Activated T-helper 1 cell treated with anti-CD3 and anti-CD28 coated beads, Interleukin-2, amount 50 U/mL, for 16 hours (primary cell): ENCODE measurements at places on chromosomes 7 and 10.

DNA sequence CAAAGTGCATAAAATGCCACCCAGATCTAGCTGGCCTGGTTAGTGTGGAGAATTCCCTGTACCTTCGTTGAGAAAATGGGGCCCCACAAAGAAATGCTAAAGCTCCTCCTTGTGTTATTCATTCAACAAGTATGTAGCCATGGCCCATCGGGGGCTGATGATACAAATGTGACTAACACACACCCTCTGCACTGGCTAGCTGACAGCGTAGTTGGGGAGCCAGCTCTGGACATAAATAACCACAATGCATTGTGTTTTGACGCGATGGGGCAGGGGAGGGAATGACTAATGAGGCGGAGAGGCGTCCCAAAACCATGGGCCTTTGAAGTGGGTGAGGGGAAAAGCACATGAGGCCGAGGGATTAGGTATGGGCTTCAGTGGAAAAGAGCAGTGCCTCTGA lies 28.2 kb upstream of the ASL start:
- no peak for DNase-seq

DNA sequence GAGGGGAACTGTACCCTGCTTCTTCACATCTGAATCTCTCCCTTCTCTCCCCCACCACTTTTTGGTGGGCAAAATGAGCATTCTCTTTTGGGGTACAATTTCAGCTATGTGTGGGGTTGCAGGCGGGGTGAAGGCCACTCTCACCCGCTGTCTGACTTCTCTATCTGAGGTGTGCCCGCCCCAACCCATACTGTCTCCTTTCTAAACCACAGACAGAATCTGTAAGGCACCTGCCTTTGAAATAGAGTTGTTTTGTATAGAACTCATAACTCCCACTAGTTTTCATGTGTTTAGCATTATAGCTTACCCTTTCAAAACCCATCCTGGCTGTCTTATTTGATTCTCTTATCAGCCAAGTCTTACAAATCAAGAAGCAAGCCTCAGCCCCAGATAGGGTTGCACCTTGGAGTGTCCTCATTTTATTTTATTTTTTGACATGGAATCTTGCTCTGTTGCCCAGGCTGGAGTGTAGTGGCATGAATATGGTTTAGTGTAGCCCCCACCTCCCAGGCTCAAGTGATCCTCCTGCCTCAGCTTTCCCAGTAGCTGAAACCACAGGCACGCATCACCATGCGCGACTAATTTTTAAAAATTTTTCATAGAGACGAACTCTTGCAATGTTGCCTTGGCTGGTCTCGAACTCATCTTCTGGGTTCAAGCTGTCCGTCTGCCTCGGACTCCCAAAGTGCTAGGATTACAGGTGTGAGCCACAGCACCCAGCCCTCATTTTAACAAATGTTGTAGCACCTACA lies 11.9 kb downstream of the TSPAN14 start:
- no peak for DNase-seq

- no peak for DNase-seq
These were observed 51.5 kb downstream of the MCMBP start for GRCh38 chr10:119821182-119821581.

GRCh38 chr7:38016567-38016966 lies 96.1 kb downstream of the EPDR1 start:
- no peak for DNase-seq

DNA sequence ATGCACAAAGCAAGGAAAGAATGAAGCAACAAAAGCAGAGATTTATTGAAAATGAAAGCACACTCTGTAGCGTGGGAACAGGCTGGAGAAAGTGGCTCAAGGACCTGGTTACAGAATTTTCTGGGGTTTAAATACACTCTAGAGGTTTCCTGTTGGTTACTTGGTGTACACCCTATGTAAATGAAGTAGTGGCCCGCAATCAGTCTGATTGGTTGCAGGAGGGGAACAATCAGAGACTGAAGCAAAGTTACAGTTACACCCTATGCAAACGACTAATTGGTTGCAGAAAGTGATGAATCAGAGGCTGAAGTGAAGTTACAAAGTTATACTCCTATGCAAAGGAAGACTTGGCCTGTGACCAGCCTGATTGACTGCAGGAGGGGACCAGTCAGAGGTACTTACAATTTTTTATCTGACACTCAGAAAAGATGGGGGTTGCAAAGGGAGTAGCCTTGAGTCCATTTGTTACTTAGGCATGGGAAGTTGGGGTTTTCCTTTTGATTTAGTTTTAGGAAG lies 3.6 kb upstream of the MTPN start:
- DNase-seq: peak; percentile 29

DNA sequence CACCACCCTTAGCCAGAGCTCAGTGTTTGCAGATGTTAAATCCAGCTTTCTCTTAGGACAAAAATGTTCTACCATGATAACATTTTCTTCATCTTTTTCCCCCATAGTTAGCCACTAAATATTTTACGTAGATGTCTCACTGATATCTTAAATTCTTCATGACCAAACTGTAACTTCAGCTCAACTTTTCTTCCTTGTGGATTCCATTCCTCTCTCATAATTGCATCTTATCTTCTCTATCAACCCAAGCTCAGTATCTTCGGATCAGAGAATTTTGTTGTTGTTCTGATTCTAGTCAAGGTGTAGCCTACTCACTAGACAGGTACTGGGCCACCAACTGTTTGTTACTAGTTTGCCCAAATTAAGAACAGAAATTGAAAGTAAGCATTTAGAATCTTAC lies 60.2 kb downstream of the SHOC2 start:
- DNase-seq: no peak

GRCh38 chr7:4638781-4639575 lies 43.1 kb upstream of the FOXK1 start:
- no peak for DNase-seq

DNA sequence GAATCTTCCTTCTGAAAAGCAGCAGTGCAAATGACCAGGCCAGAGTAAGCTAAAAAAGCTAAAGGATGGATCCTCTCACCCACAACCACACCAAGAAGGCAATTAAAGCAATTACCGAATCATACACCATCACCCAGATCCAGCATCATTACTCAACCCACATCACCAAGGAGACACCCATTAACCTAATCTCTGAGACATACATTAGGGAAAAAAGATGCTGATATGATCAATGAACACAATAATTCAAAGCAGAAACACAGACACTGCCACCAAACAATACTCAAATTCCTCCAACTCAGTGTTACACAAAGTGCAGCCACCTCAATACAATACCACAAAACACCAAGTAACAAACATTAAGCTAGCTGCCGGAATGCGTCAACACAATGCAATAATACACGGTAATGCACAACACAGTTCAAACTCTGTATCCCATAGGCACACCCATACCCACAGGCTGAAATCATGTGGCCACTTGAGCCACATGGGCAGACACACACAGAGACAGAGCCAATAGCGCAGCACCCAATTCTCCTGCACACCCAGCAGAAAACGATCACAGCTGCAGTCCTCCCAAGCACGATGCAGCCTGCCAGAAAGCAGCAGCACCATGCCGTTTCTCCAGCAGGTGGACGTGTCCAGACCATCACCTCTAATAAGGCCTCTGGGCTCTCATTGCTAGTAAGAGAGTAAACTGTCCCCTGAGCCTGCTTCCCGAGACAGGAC lies 21.5 kb downstream of the PAX2 start:
- no peak for DNase-seq

- no peak for DNase-seq
These were observed 52.9 kb downstream of the BTAF1 start for GRCh38 chr10:91976317-91977051.

GRCh38 chr10:91049988-91050360 lies 129.1 kb upstream of the ANKRD1 start:
- DNase-seq: no peak

- DNase-seq: no peak
These were observed 61.9 kb upstream of the MAGI2 start for GRCh38 chr7:79515358-79515757.

- no peak for DNase-seq
These were observed 886.4 kb downstream of the DNAJB9 start for GRCh38 chr7:109456116-109456515.

DNA sequence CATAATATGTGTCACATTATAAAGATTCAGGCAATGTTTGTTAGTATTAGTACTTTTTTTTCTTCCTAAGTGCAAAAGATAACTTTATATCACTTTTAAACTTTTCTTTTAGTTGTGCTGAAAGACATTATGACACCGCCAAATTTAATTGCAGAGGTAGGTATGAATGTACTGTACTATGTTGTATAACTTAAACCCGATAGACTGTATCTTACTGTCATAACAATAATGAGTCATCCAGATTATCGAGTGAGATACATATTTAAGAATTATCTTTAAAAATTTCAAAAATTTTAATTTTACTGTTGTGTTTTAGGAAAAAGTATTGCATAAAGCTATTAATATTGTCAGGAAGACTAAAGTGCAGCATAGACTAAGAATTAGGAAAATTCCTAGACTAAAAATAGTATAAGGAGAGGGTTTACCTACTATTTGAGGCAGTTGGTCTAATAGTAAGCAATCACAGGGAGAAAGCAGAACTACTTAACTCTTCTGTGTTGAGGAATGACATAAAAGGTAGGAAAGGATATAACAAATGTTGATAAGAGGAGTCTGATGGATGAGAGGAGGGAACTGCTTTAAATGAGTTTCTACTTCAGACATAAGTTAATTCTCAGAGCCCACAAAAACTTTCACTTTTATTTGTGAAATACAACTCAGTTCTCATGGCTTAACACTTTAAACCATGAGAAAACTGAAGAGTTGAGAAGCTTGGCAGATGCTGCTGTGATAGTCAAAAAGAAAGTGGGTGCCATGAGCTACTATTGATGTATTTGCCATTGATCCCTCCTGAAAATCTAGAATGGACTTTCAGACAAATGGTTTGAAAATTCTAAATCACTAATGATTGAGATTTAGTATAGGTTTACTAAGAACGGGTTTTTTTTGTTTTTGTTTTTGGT lies 67.8 kb downstream of the PTEN start:
- no peak for DNase-seq

DNA sequence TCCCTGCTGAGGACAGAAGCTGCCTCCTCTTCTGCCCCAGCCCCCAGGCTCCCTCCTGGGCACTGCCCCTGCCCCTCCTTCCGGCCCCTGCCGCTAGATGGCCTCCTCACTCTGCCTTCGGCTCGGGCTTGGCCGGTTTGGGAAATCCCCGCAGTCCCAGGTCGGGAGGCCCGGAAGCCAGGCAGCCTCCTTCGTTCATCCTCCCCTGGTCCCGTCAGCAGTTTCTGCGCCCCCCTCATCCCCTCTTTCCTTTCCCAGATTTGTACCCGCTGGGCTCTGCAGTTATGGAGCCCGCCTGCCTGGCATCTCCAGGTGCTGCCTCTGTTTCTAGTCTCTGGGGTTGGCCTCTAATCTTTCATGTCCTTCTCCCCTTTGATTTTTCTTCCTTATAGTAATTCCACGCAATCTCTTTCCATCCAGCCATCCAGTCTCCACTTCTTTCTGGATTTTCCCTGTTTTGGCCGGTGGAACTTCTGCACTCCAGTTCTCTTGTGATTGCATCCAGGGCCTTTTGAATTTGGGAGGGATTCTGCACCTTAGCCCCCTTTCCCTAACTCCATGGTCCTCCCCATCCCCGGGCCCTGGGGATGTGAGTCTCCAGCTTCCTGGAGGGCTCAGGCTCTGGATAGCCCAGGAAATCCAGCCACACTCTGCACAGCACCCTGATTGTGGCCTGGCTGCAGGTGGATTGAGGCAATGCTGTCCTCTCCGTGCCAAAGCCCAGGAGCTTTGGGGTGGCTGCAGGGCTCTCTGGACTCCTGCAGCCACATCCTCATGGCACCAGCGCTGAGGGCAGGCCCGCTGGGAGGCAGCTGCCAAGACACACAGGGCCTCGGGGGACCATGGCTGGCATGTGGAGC lies 3.3 kb upstream of the SHH start:
- DNase-seq: peak; percentile 18

- no peak for DNase-seq
These were observed 18.3 kb downstream of the VWDE start for GRCh38 chr7:12385364-12385786.

GRCh38 chr10:71877821-71878220 lies 26.8 kb upstream of the PSAP start:
- no peak for DNase-seq

DNA sequence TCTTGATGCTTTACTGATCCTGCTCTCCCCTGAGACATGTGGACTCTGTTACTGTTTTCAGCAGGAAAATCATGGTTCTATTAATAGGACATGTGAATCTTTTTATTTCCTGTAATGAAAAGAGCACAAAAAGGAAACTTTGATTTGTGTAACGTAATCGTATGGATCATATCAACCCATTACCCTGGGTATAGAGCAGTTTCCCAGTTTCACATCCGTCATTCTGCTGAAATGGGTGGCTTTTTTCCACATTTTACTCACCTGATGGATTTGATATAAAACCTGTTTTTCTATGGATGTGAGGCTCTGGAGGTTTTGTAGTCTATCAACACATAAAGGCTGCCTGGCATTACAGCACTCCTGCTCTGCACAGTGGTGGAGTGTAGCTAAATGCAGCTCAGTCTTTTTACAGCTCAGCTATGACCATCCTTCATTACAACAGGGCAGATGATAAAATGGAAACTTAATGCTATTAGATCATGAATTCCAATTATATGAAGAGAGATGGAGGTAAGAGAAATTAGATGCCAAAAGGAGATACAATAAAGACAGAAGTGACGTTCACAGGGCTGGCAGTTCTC lies 486.3 kb upstream of the C7orf33 start:
- no peak for DNase-seq

GRCh38 chr10:47178537-47179290 lies 121.3 kb upstream of the GDF10 start:
- DNase-seq: no peak

GRCh38 chr10:51462076-51462779 lies 237.2 kb downstream of the CSTF2T start:
- DNase-seq: no peak

DNA sequence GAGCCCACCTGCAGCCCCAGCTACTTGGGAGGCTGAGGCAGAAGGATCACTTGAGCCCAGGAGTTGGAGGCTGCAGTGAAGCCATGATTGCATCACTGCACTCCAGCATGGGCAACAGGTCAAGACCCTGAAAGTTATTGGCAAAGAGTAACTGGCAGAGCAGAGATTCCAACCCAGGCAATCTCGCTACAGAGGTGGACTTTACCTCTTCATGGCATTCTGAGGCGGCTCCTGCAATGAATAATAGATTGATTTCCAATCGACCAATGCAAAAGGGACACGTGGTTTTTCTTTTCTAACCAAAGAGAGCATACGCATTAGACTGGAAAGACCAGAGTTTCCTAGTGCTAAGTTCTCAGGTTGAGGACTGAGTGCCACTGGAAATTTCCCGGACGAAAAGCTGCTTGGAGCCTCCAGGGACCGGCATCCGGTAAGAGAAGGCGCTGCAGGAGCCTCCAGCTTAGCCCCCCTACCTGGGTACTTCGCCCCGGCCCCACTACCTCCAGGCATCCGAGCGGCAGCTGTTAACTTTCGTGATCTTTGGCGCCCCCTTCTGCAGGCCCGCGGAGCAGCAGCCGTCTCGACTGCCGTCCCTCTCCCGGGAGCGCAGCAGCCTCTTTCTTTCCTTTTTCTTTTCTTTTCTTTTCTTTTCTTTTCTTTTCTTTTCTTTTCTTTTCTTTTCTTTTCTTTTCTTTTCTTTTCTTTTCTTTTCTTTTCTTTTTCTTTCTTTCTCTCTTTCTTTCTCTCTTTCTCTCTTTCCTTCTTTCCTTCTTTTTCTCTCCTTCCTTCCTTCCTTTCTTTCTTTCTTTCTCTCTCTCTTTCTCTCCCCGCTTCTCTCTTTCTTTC lies 4.1 kb downstream of the MBLAC1 start:
- DNase-seq: peak; percentile 74
